Thymus (tissue), 14 donors: ENCODE measurements at places on chromosomes 11 and 22. TPM values are rescaled to one million over a fixed set of nuclear protein-coding genes. Genes with fewer than 3 reads are reported as not detected.
A peak's percentile ranks its signal among the peaks of the same experiment; 100 is the strongest.

DNA sequence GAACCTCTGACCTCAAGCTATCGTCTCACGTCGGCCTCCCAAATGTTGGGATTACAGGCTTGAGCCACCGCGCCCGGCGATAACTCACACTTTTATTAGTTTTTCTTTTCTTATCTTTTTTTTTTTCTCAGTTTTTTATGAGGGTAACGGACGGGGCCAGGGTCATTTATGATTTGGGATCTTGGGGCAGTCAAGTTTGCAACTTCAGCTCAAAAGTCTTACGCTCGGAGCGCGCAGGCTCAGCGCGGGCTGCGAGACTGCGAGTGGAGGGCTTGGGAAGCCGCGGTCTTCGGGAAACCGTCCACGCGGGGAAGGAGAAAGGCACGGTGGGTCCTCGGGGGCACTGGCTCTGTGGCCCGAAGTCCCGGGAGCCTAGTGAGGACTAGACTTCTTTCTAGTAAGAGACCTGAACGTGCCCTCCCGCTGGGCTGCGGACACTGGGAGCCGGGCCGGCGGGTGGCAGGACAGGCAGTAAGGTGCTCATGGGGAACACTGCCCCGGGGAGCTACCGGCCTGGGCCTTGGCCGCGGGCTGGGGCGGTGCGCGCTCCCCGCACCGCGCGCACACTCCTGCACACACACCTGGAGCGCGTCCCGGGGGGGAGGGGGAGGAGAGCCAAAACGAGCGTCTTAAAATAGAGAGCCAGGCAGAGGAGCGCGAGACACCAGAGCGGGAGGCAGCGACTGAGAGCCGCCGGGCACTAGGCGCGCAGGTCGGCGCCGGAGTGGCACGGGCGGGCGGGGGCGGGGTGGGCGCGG, 476 bp upstream of the BARX2 start:
- DNase-seq = no peak

DNA sequence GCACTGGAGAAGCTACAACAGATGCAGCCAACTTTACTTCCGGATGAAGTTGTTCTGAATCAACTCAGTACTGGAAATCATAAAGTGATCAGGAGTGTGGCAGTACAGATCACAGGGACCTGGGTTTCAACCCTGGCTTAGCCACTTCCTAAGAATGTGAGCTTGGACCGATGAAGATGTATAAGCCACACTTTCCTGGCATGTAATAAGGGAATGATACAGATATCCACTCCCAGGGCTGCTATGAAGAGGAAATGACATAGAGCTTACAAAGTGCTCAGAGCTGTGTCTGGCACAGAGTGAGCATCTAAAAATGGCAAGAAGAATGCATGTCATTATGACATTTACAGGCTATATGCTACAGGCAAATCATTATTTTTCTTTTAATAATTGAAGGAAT, 378.7 kb downstream of the NTM start:
- DNase-seq = no peak

DCHS1 gene
- total RNA-seq = 3.2 TPM

DNA sequence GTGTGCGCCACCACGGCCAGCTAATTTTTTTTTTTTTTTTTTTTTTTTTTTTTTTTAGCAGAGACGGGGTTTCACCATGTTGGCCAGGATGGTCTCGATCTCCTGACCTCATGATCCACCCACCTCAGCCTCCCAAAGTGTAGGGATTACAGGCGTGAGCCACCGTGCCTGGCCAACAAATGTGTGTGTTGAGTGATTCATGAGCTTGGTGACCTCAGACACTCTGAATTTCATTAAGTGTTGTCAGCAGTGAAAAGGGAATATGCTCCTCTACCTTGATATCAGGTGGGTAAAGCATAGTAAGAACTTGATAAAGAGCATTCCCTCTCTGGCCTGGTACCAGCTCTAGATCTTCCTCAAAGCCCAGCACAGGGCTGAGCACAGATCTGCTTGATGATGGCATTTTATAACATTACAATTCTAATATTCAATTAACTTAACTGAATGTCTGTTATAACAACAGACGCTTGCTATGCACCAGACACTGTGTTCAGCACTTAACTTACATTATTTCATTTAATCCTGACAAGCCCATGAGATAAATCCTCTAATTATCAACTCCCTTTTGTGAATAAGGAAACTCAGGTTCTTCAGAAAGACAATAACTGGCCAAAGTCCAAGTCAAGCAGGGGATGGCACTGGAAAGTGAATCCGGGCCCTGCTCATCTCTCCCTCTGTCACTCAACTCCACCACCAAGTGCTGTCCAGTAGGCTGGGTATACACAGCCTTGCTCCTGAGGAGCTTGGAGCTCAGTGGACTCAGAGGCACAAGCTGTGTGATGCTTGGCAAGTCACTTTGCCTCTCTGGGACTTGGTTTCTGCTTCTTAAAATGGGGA, 13.0 kb downstream of the TBC1D10A start:
- no peak for DNase-seq

C22orf31 gene
- 1.7 TPM for total RNA-seq

GRCh38 chr11:2886191-2886894, 768 bp upstream of the CDKN1C start:
- no peak for DNase-seq

- no peak for DNase-seq
These were observed 85.7 kb downstream of the TBC1D22A start for GRCh38 chr22:46848197-46848596.

PHF21B gene
- 0.52 TPM for total RNA-seq

DNA sequence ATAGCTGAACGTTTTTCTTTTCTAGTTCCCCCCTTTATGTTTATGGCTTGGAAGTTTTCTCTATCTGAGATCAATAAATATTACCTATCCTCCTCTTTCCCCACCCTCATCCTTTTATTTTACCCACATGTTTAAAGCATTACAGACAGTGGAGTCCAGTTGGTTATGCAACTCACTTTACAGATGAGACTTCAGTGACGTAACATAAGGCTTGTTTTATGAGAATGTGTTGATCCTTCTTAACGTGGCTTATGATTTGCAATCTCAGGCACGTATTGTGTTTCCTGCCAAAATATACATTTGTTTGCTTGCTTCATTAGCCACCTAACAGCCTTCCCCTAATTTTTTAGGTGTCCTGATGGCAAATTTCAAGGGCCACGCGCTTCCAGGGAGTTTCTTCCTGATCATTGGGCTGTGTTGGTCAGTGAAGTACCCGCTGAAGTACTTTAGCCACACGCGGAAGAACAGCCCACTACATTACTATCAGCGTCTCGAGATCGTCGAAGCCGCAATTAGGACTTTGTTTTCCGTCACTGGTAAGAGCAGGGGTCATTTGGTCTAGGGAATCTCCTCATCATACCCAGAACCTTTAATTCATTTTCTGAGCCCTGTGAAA, 36.6 kb downstream of the TMEM45B start:
- no peak for DNase-seq

DNA sequence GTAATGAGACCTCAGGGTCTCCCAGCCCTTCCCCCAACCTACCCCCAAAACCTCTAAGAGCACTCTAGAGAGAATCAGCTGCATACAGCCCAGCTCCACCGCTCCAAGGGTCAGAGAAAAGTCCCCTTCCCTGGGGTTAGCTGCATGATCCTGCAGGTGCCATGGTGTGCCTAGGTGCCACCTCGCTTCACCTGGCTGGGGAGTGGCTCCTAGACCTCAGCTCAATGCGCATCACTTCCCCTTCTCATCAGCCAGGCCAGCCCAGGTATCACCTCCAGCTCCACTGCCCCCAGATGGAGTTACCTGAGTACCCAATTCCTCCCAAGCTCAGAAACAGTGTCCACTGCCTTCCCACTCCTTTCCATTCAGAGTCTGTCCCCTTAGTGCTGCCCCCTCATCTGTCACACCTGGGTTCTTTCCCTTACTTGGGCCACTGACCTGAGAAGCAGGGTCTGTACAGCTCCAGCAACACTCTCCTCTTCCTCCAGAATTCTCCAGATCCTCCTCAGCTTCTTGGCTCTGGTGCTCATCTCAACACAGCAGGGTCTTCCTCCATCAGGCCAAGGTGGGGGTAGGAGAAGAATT, 1.3 kb downstream of the STARD10 start:
- DNase-seq = no peak

- DNase-seq = no peak
These were observed 34.7 kb downstream of the CCDC83 start for GRCh38 chr11:85889676-85890579.

- no peak for DNase-seq
These were observed 11.5 kb upstream of the MUC15 start for GRCh38 chr11:26583550-26583949.

PRR14L gene
- 10.7 TPM for total RNA-seq

DNA sequence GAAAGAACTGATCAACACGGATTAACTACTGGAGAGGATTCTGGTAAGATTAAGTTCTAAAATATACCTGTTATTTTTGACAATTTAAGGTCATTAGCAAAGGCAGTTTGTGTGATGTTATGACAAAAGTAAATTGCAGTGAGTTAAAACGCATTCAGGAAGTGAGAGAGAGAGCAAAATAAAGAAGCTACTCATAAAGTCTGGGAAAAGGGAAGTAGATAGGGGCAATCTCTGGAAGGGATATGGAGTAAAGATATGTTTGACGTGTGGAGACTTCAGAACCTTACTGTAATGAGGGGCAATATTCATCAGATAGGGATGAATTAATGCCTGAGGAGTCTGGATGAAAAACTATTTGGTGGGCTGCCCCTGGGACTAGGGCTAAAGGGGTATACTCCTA, 16.8 kb downstream of the OR56B4 start:
- DNase-seq = no peak

KCNJ5 gene
- total RNA-seq = 7.2 TPM

GRCh38 chr11:65316227-65317024, 1.8 kb downstream of the CDC42EP2 start:
- DNase-seq = no peak

GRCh38 chr22:20951932-20952380, 15.1 kb upstream of the AIFM3 start:
- no peak for DNase-seq

- DNase-seq = no peak
These were observed 184.4 kb upstream of the NCAM1 start for GRCh38 chr11:112776834-112777233.

- DNase-seq = no peak
These were observed 1.9 kb downstream of the FAM181B start for GRCh38 chr11:82731691-82732277.

HPX gene
- 0.38 TPM for total RNA-seq

GRCh38 chr22:50578776-50579310, 616 bp upstream of the CPT1B start:
- DNase-seq = no peak

RDX gene
- total RNA-seq = 24.1 TPM

- peak; percentile 47 for DNase-seq
These were observed 3.1 kb downstream of the AKIP1 start for GRCh38 chr11:8913961-8914660.

DNA sequence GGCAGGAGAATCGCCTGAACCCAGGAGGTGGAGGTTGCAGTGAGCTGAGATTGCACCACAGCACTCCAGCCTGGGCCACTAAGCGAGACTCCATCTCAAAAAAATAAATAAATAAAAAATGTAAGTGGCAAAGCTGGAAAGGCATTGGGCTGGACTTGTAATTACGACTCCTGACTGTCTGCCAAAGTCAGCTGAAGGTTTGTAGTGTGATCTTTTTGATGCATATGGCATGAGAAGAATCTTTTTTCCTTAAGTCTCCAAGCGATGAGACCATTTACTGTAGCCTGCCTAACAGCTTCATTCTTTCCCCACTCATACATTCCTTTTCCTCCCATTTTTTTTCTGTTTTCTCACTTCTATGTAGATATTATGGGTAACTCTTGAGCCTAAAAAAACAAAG, 24.8 kb downstream of the CTNND1 start:
- no peak for DNase-seq

- no peak for DNase-seq
These were observed 173.9 kb downstream of the NAV2 start for GRCh38 chr11:19886498-19886897.

POTEH gene
- not detected for total RNA-seq

TOP3B gene
- 17.4 TPM for total RNA-seq

GRCh38 chr11:118812485-118812884, 21.5 kb upstream of the DDX6 start:
- no peak for DNase-seq

DNA sequence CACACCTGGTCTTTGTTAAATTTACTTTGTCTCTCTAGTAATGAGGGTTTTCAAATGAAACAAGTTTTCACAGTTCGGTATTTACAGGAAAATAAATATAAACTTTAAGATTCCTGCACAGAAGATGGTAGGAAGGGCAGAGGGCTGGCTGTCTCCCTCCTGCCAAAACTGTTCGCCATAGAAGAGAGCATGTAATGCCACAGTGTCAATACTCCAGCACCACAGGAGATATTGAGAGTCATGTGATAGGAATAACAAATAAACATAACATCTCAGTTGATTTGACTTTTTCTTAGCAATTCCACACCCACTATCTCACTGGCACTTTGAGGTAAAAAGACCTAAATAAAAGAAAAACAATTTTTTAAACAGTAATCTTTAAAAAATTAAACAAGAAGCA, 100.9 kb downstream of the MRTFA start:
- no peak for DNase-seq

- DNase-seq = no peak
These were observed 432.7 kb downstream of the TBC1D22A start for GRCh38 chr22:47195156-47195483.

ARRB1 gene
- total RNA-seq = 11.1 TPM

GRCh38 chr22:44247923-44248892, 64.5 kb downstream of the SHISAL1 start:
- DNase-seq = no peak

- DNase-seq = no peak
These were observed 1384.0 kb downstream of the TBC1D22A start for GRCh38 chr22:48146426-48146825.

ZMAT5 gene
- 31.1 TPM for total RNA-seq

MMP8 gene
- total RNA-seq = 2.0 TPM

- no peak for DNase-seq
These were observed 67.9 kb upstream of the WNT7B start for GRCh38 chr22:46044621-46045458.

DNA sequence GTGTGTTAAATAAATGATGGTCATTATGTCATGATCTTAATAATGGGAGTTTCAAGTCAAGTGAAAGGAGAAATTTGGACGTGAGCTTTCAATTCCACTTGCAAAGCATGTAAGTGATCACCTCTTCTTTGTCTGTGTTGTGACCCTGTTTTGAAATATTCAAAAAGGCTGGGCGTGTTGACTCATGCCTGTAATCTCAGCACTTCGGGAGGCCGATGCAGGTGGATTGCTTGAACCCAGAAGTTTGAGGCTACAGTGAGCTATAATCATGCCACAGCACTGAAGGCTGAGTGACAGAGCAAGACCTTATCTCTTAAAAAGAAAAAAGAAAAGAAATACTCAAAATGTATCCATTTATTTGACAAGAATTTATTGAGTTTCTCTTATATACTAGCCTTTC, 32.9 kb upstream of the EED start:
- no peak for DNase-seq

- no peak for DNase-seq
These were observed 2.3 kb downstream of the TKFC start for GRCh38 chr11:61335355-61335710.
